ENCODE measurements at places on chromosomes 4 and X. TPM values are rescaled to one million over a fixed set of nuclear protein-coding genes. Genes with fewer than 3 reads are reported as not detected.

- peak overlapping the region; percentile 8 for H3K27ac ChIP-seq
- H3K4me1 ChIP-seq: no peaks in the 10 kb centered on the region
- no peak for DNase-seq
- H3K27me3 ChIP-seq: no peaks in the 10 kb centered on the region
- H3K36me3 ChIP-seq: peaks cover 12% of the 10 kb centered on the region
These were observed 28.4 kb upstream of the TADA2B start for GRCh38 chr4:7014815-7015214.

GRCh38 chrX:69285401-69285877 lies 120.2 kb upstream of the PJA1 start:
- no peaks in the 10 kb centered on the region for H3K4me1 ChIP-seq
- no peaks in the 10 kb centered on the region for H3K36me3 ChIP-seq
- H3K27ac ChIP-seq: no peak overlapping the region

DNA sequence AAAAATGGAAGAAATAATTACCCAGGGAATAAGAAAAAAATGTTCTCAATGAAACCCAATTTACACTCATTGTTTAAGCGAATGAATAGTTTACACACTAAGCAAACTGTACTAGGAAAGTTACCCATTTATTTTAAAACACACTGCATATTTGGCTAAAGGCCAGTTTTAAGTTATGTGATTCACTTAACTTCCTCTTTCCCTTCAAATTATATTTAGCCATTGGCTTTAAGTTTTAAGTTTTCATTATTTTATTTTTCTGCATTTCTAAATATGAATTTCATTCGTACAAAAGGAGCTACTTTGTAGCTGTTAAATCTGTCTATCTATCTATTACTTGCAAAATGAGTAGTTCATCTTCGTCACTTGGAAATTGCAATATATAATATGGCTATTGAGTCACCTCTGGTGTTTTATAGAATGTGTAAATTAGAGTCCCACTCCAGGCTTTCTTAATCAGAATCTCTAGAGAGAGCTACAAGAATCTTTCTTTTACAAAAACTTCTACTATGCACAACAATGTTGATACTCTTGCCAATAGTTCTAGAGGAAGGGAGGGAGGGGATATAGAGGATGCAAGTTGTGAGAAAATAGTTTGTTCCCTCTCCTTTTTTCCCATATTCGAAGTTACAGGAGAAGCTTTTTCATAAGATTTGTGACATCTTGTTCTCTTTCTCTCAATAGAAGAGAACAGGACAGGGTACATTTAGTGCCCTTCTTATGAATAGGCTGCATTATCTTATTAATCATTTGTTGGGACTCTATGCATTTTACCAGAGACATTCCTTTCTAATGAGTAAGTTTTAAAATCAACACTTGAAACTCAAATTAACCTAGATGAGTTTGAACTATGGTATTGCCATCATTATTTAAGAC lies 41.8 kb downstream of the SULT1B1 start:
- no peak for DNase-seq
- H3K27ac ChIP-seq: no peak overlapping the region
- H3K36me3 ChIP-seq: no peaks in the 10 kb centered on the region
- H3K4me3 ChIP-seq: no peak overlapping the region
- H3K4me1 ChIP-seq: no peaks in the 10 kb centered on the region
- H3K27me3 ChIP-seq: no peaks in the 10 kb centered on the region

SPIN2B gene
- 22.6 TPM for total RNA-seq

GRIA2 gene
- not detected for total RNA-seq

- no peak overlapping the region for H3K4me3 ChIP-seq
- H3K36me3 ChIP-seq: no peaks in the 10 kb centered on the region
- no peak overlapping the region for H3K27ac ChIP-seq
- no peaks in the 10 kb centered on the region for H3K4me1 ChIP-seq
- no peaks in the 10 kb centered on the region for H3K27me3 ChIP-seq
These were observed 16.9 kb downstream of the AASDH start for GRCh38 chr4:56370377-56370776.

- no peaks in the 10 kb centered on the region for H3K36me3 ChIP-seq
- H3K27ac ChIP-seq: no peak overlapping the region
- no peaks in the 10 kb centered on the region for H3K27me3 ChIP-seq
- DNase-seq: no peak
- H3K4me1 ChIP-seq: no peaks in the 10 kb centered on the region
These were observed 870.6 kb upstream of the SLIT2 start for GRCh38 chr4:19381068-19381467.

GRCh38 chrX:136214551-136214950 lies 36.6 kb downstream of the MAP7D3 start:
- no peaks in the 10 kb centered on the region for H3K27me3 ChIP-seq
- no peaks in the 10 kb centered on the region for H3K36me3 ChIP-seq
- no peak for DNase-seq
- no peaks in the 10 kb centered on the region for H3K4me1 ChIP-seq

LINC00632 gene
- total RNA-seq: not detected

GRCh38 chrX:150513544-150513943 lies 54.9 kb upstream of the MTM1 start:
- no peaks in the 10 kb centered on the region for H3K27me3 ChIP-seq
- no peak overlapping the region for H3K27ac ChIP-seq
- H3K36me3 ChIP-seq: no peaks in the 10 kb centered on the region
- H3K4me3 ChIP-seq: no peak overlapping the region

GRCh38 chr4:5805270-5805669 lies 87.6 kb downstream of the CRMP1 start:
- no peaks in the 10 kb centered on the region for H3K27me3 ChIP-seq
- no peak overlapping the region for H3K27ac ChIP-seq
- no peaks in the 10 kb centered on the region for H3K4me1 ChIP-seq
- no peak overlapping the region for H3K4me3 ChIP-seq
- no peaks in the 10 kb centered on the region for H3K36me3 ChIP-seq
- DNase-seq: no peak

- no peak for DNase-seq
- H3K4me3 ChIP-seq: no peak overlapping the region
- peaks cover under 1% of the 10 kb centered on the region for H3K36me3 ChIP-seq
- H3K27ac ChIP-seq: no peak overlapping the region
These were observed 224.4 kb downstream of the CLCN4 start for GRCh38 chrX:10381193-10381592.

DNA sequence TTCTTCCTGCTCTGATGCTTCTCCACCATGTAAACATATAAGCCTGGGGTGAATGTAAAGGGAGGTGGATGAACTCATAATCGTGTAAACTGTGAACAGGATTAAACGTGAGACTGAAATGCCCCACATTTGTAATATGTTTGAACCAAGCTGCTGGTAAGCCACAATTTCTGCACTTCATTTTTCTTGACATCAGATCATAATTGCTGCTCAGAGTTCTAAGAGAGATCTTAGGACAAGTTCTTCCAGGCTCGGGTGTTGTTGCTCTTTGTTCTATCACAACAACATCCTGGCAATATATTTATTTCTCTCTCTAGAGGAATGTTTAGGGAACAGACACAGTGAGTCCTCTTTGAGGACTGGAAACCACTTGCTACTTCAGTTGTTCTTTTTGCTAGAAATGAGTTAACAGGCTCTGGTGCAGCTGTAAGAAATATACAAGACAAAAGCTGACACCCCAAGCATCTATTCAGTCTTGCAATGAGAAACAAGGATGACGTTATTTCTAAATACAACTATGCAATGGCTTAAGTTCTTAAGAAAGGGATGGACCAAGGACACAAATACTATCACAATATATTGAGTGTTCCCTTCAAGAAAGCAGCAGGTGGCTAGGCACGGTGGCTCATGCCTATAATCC lies 59.6 kb downstream of the LNX1 start:
- no peaks in the 10 kb centered on the region for H3K36me3 ChIP-seq
- H3K27me3 ChIP-seq: peaks cover 5% of the 10 kb centered on the region
- no peak for DNase-seq
- no peak overlapping the region for H3K4me3 ChIP-seq
- peaks cover 2% of the 10 kb centered on the region for H3K4me1 ChIP-seq

GRCh38 chr4:154998284-154998683 lies 210.2 kb upstream of the NPY2R start:
- peaks cover 6% of the 10 kb centered on the region for H3K27me3 ChIP-seq
- no peak overlapping the region for H3K27ac ChIP-seq
- no peaks in the 10 kb centered on the region for H3K36me3 ChIP-seq

DNA sequence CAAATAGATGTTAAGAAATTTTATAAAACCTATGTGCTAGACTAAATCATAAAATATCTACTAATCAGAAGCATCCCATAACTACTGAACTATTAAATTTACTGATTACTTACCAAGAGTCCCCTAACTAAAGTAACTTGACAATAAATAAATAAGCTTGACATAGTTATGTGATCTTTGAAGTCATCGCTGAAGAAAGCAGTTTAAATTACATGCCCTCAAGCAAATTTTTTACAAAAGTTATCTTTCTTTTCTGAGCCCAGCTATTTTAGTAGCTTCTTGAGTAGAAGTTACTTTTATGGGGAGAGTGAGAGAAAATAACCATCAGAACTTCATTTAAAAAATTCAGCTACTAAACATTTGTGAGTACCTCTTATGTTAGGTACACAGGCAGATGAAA lies 150.9 kb upstream of the FAM241A start:
- H3K4me1 ChIP-seq: no peaks in the 10 kb centered on the region
- H3K36me3 ChIP-seq: no peaks in the 10 kb centered on the region
- no peak for DNase-seq
- no peak overlapping the region for H3K4me3 ChIP-seq
- no peak overlapping the region for H3K27ac ChIP-seq

DNA sequence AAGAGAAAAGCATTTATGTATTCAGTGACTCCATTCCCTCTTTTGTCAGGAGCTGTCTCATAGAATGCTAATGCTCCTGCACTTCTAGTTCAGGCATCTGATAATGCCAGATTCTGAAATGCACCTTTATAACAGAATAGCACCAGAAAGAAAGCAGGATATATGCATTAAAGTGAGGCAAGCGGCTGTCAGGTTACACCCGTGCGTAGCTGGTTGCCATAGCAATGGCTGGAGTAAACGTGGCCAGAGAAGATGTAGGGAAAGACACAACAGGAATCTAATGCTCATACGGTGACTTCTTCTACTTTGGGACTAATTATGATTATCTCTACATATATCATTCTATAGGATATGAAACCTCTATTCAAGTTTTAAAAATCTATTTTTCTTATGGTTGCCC lies 5.9 kb downstream of the EMCN start:
- H3K4me1 ChIP-seq: peaks cover 2% of the 10 kb centered on the region
- peaks cover 14% of the 10 kb centered on the region for H3K27me3 ChIP-seq
- no peak for DNase-seq
- no peak overlapping the region for H3K27ac ChIP-seq

DNA sequence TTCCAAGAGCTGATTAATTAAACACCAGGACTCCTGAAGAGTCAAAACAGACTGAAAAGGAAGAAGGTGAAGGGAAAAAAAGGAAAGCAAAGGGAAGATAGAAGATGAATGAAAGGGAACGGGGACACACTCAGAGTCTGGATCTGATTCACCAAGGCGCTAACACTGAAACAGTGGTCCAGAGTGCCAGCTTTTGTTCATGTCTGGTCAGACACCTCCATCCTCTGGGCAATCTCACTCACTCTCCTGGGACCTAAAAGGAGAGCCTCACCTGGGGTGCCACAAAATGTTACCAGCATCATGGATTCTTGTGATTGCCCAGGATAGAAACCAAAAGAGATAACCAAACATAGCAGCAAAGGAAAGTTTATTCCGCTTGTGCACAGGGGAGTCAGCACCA lies 120.3 kb upstream of the AFF2 start:
- no peaks in the 10 kb centered on the region for H3K36me3 ChIP-seq
- peaks cover 16% of the 10 kb centered on the region for H3K4me1 ChIP-seq
- no peak for DNase-seq
- peak overlapping the region; percentile 87 for H3K4me3 ChIP-seq
- H3K27ac ChIP-seq: peak overlapping the region; percentile 83
- H3K27me3 ChIP-seq: no peaks in the 10 kb centered on the region

- no peak overlapping the region for H3K27ac ChIP-seq
- DNase-seq: no peak
- H3K36me3 ChIP-seq: no peaks in the 10 kb centered on the region
- H3K4me1 ChIP-seq: peaks cover 9% of the 10 kb centered on the region
- H3K4me3 ChIP-seq: no peak overlapping the region
- H3K27me3 ChIP-seq: no peaks in the 10 kb centered on the region
These were observed 65.3 kb downstream of the HPRT1 start for GRCh38 chrX:134525086-134525792.

DNA sequence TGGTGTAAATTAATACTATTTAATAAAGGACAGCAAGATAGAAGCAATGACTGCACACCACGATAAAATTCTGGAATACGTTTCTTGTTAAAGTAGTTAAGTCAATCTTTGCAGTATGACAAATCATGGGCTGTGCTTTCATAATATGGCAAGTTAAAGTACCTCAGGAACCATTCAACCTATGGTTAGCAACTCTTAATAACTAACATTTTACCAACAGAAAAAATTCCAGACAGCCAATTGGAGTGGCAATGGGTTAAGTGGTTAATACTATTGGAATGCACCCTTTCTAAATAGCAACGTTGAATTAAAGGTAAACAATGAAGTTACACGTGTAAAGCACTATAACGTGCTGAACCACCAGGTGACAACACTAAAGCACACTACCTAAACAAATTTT lies 72.4 kb upstream of the ZCCHC13 start:
- H3K36me3 ChIP-seq: no peaks in the 10 kb centered on the region
- no peak overlapping the region for H3K27ac ChIP-seq
- DNase-seq: no peak
- no peaks in the 10 kb centered on the region for H3K27me3 ChIP-seq

Measured in naive thymus-derived CD8-positive, alpha-beta T cell (primary cell).